Stimulated activated CD8-positive, alpha-beta memory T cell treated with anti-CD3 and anti-CD28 coated beads, Interleukin-4, amount 100 ng/mL, for 48 hours (primary cell): ENCODE measurements at places on chromosomes 4 and X.
A peak's percentile ranks its signal among the peaks of the same experiment; 100 is the strongest.

DNA sequence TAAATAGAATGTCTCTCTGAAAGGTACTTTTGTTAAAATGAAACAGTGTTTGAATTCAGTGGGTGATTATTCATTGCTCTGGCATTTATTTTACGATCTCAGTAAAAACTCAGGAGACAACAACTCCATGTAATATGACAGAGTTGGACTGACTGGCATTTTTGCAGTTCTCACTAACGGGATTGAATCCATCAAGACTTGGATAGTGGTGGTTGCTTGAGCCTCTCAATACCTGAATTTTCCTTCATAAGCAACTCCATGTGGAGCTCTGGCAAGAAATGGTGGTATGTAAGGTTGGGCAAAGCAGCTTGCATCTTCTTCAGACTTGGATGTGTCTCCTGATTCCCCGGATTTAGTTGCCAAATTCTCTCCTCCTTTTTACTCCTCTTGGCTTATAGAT, 72.7 kb downstream of the FRMPD4 start:
- no peak for DNase-seq

GRCh38 chrX:265502-265901, 15.7 kb upstream of the PLCXD1 start:
- DNase-seq, result no peak

DNA sequence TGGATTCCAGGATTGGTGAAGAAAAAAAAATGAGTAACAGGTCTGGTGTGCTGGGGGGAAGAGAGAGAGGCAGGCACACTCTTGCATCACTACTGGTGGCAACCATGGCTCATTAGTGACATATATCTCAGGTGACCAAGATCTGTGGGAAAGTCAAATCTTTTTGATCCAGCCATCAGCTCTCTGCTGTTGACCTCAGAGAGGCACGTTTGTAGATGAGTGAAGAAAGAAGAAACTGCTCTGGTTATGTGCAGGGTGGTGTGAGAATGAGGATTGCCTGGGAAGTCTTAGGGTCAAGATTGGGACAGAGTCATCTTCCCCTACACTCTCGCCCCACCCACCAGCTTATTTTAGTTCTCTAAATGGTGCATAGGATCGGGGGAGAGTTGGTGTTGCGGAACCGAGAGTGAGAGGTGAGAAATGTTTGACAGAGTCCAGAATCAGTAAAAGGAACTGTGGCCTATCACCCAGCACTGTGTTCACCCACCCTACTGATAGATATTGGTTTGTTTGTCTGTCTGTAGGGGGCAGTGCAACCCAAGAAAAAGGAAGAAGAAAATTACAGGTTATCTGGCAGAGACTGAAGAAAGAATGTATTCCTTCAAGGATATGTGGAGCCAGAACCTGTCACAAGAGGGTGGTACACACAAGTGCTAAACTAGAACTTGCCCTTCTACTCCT, 21.9 kb downstream of the ARMCX6 start:
- peak; percentile 23 for DNase-seq

DNA sequence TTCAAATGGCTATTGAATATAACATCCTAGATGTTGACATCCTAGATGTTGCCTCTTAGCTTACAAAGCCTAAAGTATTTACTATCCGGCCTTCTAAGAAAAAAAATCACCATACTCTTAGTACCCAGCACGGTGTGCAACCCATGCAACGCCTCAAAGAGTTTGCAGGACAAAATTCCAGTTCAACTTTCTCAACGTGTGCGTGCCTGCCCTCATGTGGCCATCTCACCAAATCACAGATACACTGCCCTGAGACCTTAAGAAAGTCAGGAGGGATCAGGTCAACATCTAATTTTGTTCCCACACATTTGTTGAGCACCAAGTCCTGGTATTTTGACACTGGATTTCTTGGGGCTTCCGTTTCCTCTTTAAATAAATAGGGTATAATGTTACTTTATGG, 68.3 kb downstream of the CRMP1 start:
- no peak for DNase-seq

DNA sequence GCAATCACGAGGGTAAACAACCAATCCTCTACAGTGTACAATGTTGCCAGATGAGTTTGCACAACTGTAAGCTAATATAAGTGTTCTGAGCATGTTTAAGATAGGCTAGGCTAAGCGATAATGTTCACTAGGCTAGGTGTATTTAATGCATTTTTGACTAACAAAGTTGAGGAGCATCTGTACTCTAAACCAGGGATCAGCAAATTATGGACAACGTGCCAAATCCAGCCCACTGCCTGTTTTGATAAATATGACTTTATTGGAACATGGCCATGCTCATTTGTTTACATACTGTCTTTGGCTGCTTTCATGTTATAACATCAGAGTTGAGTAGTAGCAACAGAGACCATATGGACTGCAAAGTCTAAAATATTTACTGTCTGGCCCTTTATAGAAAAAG, 46.3 kb upstream of the ARHGEF6 start:
- DNase-seq, result no peak

DNA sequence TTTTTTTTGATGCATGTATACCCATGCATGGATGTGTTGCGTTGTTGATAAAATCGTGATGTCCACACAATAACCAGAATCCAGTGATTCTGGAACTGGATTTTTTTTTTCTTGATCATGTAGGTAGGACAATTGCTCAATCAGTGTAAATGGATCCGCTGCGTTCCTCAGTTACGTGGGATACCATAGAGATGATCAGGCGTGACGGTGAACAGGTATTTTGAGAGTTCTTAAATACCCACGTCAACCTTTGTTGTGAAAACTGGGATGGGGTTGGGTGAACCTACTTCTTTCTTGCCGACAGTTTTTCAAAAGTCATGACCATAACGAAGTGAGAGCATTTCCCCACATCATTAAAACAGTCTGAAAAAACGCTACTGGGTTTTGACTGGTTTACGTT, 913 bp upstream of the SMIM10L2A start:
- no peak for DNase-seq

GRCh38 chrX:112058766-112059165, 23.8 kb downstream of the TRPC5 start:
- no peak for DNase-seq

- no peak for DNase-seq
Observed at GRCh38 chr4:80540785-80541469, 205.4 kb downstream of the CFAP299 start.

DNA sequence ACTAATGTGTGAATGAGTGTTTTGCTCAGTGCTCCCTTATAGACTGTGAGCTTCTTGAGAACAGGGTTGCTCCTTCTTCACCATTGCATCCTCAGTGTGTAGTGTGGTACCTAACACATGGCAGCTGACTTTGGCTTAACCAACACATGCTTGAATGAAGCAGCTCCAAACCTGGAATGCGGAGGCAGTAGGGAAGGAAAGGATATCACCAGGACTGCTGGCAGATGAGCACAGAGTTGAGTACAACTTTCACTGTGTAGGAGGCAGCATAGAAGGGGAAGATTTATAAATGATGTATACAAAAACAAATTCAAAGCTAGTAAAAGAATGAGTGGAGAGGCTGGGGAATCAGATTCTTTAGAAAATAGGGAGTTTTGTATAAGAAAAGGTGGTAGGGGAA, 174.3 kb downstream of the SLIT2 start:
- DNase-seq, result no peak

DNA sequence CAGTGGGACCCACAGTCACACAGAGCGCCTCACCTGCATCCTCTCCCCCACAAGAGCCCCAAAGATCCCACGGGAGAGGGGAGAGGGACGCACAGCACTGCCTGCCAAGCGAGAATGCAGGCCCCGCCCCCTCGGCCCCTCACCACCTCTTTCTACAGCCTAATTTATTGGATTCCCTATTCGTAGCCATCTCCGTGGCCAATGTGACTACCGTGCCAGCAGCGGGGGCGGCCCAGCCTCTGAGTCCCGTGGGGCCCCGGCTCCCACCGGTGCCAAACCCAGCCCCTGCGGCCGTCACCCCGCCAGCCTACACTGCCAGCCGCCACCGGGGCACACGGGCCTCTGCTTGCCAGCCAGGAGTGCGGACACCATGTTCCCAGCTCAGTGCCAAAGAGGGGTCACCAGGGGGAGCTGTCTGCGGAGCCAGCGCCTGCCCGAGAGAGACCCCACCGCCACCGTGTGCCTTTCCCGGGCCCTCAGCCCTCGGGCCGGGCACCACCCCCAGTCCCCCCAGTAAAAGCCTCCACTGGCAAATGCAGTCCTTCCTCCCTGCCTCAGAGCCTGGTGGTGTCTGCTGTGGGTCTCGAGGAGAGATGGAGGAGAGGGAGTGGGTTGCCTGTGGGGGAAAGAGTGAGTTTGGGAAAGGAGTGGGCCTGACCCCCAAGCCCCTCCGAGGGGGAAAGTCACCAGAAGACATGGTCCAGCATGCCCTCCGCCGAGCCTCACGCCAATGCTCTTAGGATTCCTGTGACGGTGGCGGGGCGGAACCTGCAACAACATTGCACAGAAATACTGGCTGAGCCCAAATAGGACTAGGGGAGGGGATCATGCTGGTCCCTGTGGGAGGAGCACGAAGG, 19.6 kb upstream of the PLXNB3 start:
- no peak for DNase-seq

DNA sequence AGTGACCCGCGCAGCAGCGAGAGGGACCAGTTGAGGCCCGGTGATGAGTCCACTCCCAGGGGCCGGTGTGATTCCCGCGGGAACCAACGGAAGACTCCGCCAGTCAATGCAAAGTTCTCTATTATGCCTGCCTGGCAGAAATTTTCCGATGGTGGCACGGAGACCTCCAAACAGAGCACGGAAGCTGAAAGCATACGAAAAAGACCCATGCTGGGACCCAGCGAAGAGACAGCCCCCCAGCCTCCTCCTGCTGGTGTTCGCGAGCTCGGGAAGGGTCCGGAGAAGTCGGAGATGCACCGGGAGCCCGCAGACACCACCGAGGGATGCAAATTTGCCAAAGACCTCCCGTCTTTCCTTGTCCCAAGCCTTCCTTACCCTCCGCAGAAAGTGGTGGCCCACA, 71.7 kb downstream of the AASDH start:
- DNase-seq, result no peak

DNA sequence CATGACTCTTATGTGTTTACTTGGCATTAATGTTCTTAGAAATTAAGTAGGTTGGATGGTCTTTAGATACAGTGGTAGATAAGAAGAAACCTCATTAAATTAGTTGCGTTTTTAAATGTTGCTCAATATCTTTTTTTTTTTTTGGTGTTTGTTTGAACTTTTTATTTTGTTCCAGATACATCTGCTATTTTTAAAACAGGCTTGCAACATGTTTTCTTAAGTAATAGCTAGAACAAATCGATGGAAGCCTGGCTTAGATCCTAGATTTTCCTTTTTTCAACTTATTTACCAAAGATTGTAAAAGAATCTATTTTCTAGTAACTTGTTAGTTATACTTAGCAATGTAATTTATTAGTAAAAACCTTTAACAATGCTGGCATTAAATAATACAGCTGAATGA, 9.3 kb downstream of the CNKSR2 start:
- DNase-seq, result no peak

DNA sequence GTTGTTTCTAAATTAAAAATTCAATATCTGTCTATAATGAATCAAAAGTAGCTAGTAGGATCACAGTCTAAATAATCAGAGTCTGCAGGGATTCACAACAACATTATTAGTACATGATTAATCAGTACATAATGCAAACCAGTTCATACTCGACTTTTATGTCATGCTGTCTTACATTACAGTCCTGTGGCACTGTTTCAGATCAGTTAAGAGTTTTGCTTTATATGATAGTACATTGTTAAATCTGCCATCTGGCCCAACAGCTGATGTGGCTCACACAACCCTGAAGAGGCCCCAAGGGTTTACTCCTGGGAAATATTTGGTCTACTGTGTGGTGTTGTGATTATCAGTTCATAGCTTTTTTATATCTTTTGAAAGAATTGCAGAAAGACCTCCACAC, 247.1 kb upstream of the ETNPPL start:
- no peak for DNase-seq

DNA sequence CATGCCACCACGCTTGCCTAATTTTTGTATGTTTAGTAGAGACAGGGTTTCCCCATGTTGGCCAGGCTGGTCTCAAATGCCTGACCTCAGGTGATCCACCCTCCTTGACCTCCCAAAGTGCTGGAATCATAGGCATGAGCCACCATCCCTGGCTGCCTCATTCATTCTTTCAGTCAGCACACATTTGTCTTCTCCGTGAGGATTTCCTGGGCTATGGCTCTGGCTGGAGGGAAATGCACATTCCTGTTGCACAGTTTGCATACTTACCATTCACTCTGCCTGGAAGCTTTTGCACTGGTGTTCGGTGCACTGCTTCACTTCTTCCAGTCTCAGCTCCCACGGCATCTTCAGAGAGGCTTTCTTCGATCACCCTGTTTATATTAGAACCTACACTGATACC, 267.8 kb downstream of the STIM2 start:
- DNase-seq, result no peak

DNA sequence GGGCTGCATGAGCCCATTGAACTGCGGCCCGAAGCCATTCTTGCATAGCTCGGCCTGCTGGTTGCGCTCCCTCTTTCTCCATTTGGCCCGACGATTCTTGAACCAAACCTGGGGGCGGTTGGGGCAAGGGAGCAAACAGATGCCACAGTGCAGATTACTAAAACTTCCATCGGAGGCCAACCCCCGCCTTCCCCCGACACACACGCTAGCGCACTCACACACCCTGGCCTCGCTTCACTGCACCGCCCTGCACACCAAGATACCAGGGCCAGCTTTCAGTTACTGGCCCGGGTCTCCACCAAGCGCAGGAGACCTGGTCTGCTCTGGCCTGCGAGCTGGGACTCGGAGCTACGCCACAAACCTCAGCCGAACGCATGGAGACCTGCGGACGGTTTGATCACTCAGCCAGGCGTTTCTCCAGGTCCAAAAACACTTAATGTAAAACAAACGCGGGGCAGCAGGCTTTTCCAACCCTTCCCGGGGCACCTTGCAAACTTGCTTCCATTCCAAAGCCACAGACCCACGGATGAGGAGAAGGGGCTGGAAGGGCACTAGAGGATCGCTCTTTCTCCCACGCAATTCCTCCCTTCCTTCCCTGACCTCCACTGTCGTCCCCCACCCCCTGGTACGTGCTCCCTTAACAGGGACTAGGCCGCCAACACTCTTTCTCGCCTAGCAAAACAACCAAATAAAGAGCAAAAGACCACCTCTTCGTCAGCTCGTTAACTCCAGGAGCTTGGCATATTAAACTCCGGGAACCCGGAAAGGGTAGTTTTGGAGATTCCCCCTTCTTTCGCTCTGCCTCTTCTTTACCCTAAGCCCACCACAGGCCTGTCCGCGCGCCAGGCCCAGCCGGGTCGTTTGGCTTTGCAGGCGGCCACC, 4.1 kb downstream of the PITX2 start:
- DNase-seq, result no peak

- DNase-seq, result no peak
Observed at GRCh38 chr4:95594013-95594412, 45.2 kb upstream of the UNC5C start.

DNA sequence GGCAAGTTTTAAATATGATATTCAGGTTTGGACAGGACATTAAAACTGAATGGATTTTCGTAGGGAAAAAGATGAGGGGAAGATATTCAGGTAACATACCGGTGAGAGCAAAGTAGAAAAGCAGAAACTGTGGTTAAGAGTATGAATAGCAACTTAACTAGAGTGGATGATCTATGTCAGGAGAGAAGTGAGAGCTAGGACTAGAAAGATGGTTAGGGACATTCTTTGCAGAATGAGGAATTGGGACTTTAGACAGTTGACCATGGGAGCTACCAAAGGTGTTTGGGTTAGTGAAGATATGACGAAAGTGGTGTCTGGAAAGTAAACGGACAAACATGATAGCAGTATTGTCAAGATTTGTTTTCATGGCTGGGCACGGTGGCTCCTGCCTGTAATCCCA, 45.2 kb downstream of the ANXA5 start:
- no peak for DNase-seq
